IPS DF 6.9 (cell line): ENCODE measurements at places on chromosomes 4 and X.

- no peak for DNase-seq
These were observed 275.2 kb downstream of the SPRY1 start for GRCh38 chr4:123671636-123672404.

- no peak for DNase-seq
These were observed 9.5 kb downstream of the WDR44 start for GRCh38 chrX:118355225-118355920.

DNA sequence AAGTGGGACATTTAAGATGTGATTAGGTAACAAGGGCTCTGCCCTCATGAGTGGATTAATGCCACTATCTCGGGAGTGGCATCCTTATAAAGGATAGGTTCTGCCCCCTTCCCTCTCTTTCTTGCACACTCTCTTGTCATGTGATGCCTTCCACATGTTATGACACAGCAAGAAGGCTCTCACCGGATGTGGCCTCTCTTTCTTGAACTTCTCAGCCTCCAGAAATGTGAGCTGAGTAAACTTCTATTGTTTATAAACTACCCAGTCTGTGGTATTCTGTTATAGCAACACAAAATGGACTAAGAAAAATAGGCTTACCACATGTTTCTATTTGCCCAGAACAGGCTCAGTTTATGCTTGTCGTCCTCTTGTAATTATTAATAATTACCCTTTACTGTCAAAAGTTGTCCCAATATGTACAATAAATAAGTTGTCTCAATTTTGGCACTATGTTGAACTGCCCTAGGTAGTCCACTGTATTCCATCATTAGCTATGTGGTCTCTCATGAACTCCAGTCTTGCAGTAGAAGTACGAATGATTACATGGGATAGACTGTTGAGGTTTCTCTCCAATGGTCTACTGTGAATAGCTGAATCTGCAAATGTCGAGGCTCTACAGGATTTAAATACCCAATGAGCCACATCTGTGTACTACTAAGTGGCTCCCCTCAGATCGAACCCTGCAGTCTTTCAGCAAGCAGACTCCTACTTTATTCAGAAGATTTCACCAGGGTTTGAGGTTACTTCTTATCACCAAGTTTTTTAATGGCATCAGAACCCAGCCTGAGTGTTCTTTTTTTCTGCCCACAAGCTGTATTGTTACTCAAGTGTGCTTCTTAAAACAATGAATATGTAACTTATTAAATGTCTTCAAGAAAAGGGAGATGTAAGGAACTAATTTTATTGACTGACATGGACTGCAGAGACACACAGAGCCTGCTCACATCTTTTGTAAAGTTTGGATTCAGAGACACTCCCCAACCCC lies 102.0 kb upstream of the LEF1 start:
- no peak for DNase-seq

DNA sequence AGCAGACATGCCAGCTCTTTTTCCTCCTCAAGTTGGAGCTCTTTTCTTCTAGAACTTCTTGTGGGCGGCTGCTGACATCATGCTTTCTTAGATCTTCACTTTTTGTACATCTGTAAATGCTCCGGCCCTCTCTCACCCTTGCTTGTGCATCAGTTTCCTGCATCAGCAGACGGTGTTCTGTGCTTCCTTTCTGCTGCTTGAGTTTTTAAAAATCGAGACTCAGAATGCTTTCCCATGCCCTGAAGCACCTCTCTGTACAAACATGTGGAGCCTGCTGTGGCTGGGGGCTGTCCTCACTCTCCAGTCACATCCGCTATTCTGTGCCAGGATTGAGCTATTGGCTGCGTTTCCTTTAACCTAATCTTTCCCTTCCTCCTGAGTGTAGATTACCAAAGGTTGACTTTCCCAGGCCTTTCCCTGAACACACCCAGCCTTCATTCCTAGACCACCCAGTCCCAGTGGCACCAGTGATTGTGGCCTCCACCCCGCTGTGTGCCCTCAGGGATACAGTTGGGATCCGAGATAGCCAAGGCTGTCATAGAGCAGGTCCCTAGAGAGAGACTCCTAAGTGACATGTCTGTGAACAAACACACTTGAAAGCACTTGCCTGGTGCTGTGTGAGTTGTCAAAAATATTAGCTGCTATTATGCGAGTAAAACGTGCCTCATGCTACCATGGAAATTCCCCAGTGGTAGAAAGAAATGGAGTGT lies 41.9 kb downstream of the TNIP2 start:
- DNase-seq, result no peak

DNA sequence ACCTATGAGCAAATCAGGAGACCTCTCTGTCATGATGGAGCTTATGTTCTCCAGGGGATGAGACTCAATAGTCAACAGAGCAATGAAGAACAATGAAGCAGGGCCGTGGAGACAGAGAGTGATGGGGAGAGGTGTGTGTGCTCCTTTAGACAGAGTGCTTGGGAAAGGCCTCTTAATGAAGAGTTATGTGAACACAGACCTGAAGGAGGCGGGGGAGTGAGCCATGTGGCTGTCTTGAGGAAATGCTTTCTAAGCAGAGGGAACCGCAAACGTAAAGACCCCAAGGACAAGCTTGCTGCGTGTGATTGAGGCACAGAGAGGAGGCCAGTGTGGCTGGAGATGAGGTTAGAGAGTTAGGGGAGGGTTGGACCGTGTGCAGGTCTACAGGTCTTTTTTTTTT lies 53.1 kb downstream of the CHRNA9 start:
- no peak for DNase-seq

GRCh38 chr4:174193438-174194374 lies 89.8 kb downstream of the FBXO8 start:
- DNase-seq, result no peak

DNA sequence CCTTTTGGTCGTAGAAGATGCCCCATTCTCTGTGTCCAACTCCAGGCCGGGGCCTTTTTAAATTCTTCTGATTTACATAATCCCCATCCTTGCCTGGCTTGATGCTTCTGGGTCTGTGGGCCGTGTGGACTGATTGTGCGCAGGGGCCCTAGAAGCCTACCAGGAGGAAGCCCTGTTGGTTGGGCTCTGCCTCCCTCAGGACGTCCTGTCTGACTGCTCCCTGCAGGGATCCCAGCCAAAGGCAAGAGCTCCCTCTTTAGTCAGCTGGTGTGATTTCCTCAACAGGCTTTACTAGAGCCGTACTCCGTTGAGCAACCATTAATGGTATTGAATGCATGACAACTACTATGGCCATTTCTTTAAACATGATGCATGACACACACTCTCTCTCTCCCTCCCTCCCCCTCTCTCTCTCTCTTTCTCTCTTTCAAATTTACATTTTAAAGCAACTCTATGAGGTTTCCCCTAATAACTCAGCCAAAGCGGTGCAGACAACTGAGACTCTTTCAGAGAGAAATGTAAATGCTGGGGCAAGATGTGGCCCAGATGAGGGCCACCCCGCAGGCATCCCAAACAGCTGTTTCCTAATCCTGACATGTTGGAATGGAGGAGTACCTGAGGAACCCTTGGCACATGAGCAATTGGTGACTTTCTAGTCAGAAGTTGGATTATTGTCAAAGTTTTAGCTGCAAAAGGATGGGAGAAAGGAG lies 117.3 kb downstream of the DRD5 start:
- DNase-seq, result peak; percentile 57

GRCh38 chr4:69888336-69888735 lies 28.4 kb upstream of the SULT1E1 start:
- DNase-seq, result no peak

GRCh38 chr4:78056265-78057129 lies 626 bp upstream of the FRAS1 start:
- DNase-seq, result peak; percentile 63

- DNase-seq, result no peak
These were observed 543.8 kb upstream of the DIAPH2 start for GRCh38 chrX:96140796-96141195.

DNA sequence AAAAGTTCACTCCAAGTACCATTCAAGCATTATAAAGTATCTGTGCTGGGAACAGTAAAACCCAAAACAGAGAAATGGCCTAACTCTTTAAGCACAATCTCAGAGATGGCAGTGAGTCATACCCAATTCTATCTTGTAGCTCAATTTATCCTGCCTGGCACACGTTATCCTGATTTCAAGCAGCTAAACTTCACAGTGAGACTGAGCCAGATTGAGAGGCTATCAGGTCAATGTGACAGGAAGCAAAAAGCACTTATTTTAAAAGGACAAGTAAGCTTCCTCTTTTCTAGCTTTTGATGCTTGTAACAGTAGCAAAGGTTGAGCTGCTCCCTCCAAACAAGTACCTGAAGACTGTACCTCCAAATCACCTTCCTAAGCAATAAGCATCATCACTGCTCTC lies 324.9 kb downstream of the NAF1 start:
- no peak for DNase-seq

- no peak for DNase-seq
These were observed 171.8 kb upstream of the TTC29 start for GRCh38 chr4:147117431-147117830.

- DNase-seq, result no peak
These were observed 54.4 kb upstream of the BMP2K start for GRCh38 chr4:78721747-78722146.

DNA sequence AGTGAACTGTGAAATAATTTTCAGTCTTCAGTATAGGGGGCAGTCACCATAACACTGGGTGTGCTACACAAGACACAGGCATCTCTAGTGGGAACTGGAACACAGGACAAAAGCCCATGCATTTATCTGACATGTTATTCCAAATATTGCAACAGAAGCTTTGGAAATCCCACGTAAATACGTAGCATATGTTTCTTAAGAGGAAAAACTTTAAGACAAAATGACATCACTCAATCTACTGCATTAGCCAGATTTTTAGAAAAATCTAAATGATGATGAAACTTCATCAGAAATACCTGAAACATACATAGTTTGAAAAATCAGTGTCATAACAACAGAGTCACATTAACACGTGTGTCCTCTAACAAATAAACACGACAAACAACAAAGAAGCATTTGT lies 14.5 kb downstream of the SHISA3 start:
- DNase-seq, result no peak

- no peak for DNase-seq
These were observed 870.9 kb upstream of the FRG1 start for GRCh38 chr4:189069772-189070171.

DNA sequence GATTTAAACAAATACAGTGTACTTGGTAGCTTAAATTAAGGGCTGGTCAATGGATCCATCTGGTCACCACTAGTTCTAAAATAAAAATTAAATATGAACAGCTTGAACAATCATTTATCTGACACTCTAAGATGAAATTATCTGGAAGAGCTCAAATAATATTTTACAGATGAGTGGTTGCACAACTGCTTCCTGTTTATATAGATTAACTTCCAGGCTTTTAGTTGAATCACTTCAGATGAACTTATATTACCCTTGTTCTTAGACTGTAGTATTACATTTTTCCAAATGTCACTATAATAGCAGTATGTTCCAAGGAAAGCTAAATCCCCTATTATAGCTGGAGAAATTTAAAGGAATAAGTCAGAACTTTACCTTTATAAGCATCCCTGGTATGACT lies 92.4 kb upstream of the SMIM10 start:
- no peak for DNase-seq
